Uterine smooth muscle cell (primary cell): ENCODE measurements at places on chromosomes 6 and 20. TPM values are rescaled to one million over a fixed set of nuclear protein-coding genes. Genes with fewer than 3 reads are reported as not detected.

Gene DEK
- 133 and 227 TPM in 2 replicates for total RNA-seq

Gene PLCB4
- 1.9 and 2.1 TPM in 2 replicates for total RNA-seq

Gene ZNF391
- 1.7 and 3.0 TPM in 2 replicates for total RNA-seq

Gene FOXS1
- 0.12 TPM in 1 of 2 replicates, not detected in the other for total RNA-seq

Gene SLC25A27
- total RNA-seq: 4.1 and 7.9 TPM in 2 replicates

Gene DZANK1
- total RNA-seq: 1.1 and 1.5 TPM in 2 replicates

Gene F13A1
- total RNA-seq: under 0.01 TPM in 1 of 2 replicates, not detected in the other

Gene CLVS2
- 0.12 TPM in 1 of 2 replicates, not detected in the other for total RNA-seq

Gene HTR1B
- total RNA-seq: not detected in 2 replicates

Gene KIFC1
- 15.0 and 57.7 TPM in 2 replicates for total RNA-seq

Gene MYB
- total RNA-seq: 0.12 and 1.1 TPM in 2 replicates

Gene CCDC170
- total RNA-seq: 0.22 and 1.6 TPM in 2 replicates

Gene VTA1
- total RNA-seq: 31.9 and 53.3 TPM in 2 replicates

Gene PHACTR2
- 27.7 and 46.7 TPM in 2 replicates for total RNA-seq

Gene SLC18B1
- 6.3 and 6.4 TPM in 2 replicates for total RNA-seq

Gene DTD1
- 127 and 206 TPM in 2 replicates for total RNA-seq

Gene ZC2HC1B
- total RNA-seq: not detected in 2 replicates
